Type B pancreatic cell (in vitro differentiated cells): ENCODE measurements at places on chromosomes 1 and 21. TPM values are rescaled to one million over a fixed set of nuclear protein-coding genes. Genes with fewer than 3 reads are reported as not detected.

PDXK gene
- total RNA-seq: 94.4 and 160 TPM in 2 replicates

KIAA0040 gene
- total RNA-seq: 7.3 and 10.3 TPM in 2 replicates

PLCH2 gene
- 0.67 and 0.82 TPM in 2 replicates for total RNA-seq

LYPD8 gene
- not detected in 2 replicates for total RNA-seq

TEKT2 gene
- 2.1 and 9.6 TPM in 2 replicates for total RNA-seq

CA14 gene
- 0.43 and 42.9 TPM in 2 replicates for total RNA-seq

BTBD8 gene
- total RNA-seq: 2.6 and 4.8 TPM in 2 replicates

SYPL2 gene
- 0.33 and 0.58 TPM in 2 replicates for total RNA-seq

VAV3 gene
- total RNA-seq: 10.0 and 12.3 TPM in 2 replicates

OR2T11 gene
- not detected in 2 replicates for total RNA-seq

CD1D gene
- total RNA-seq: 0.24 and 0.29 TPM in 2 replicates

CA6 gene
- total RNA-seq: 0.24 TPM in 1 of 2 replicates, not detected in the other
